Stimulated activated CD4-positive, alpha-beta T cell treated with anti-CD3 and anti-CD28 coated beads, Interleukin-1b, Interleukin-23, amount 100 ng/mL, for 1 hour (primary cell): ENCODE measurements at places on chromosomes 7 and 10.
A peak's percentile ranks its signal among the peaks of the same experiment; 100 is the strongest.

DNA sequence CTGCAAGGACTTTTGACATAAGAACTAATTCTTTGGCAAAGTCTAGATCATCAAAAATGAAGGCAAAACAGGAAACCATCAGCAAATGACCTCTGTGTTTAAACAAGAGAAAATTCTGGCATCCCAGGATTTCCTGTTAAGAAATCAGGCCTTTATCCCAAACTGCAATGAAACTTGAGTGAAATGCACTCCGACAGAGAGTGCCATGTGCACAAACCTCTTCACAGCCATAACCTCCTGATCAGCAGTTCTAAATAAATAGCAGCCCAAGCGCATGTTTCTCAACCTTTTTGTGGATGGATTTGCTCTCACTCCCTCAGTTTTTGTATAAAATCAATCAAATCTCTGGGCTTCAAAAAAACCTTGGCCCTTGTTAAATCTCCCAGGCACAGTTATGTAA, 107.7 kb upstream of the EEPD1 start:
- no peak for DNase-seq

DNA sequence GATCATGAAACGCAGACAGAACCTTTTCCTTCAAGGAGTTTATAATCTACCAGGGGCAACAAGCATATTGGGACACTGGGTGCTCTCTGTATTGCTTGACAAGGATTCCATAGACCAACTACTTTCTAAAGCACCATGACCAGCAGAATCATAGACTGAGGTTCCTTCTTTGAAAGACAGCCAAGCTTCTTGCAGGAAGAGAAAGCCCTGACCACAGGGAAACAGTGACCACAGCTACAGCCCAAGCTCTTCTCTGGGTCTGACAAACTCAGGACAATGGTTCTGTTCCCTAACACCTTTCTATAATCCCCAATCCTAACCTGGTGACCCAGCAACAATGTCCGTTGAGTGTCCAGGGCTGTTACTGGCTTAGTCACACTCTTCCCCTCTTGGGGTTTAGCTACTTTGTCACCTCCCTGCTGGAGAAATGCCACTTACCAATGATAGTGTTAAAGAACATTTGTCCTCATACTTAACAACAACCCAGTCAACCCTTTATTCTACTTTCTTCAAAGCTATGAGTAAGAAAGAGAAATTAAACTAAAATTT, 155.7 kb downstream of the JAZF1 start:
- no peak for DNase-seq

- no peak for DNase-seq
Measured at GRCh38 chr10:34373211-34373610, 441.9 kb downstream of the PARD3 start.

GRCh38 chr10:110356628-110357245, 52.0 kb upstream of the SMNDC1 start:
- peak; percentile 27 for DNase-seq

DNA sequence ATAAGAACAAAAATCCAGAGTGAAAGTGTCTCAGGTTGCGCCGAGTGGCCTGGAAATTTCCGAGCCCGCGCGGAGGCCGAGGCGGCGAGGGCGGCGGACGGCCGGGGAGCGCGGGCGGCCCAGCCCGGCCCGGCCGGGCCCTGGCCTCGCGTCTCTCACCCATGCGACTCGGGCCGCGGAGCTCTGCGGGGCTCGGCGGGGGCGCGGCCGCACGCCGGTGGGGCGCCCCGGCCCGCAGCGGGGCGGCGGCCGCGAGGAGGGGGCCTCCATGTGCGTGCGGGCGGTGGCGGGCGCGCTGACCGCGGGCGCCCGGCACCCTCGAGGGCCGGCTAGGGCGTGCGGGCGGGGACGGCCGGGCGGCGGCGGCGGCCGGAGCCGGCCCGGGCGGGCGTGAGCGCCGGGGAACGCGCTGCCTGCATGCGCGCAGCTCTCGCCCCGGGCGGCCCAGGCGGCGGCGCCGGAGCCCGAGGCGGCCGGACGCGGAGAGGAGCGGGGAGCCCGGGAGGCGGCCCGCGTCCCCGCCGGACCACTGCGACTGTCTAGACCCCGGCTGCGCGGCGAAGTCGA, 302 bp upstream of the EN2 start:
- DNase-seq: no peak

DNA sequence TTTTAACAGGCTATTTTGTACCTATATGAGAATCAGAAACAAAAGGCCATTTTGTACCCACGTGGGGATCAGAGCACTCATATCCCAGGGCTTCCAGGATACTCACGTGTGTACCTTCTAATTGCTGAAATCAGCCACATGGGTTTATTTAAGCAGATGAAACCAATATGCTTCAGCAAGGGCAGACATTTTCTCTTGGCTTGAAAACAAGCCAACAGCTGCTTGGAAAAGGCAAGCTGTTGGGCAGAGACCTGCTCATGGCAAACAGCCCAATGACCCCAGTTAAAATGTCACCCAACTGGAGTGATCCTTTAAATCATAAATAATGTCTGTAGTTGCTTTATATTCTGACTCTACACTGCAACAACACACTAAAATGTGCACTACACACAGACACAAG, 26.5 kb upstream of the TOMM7 start:
- no peak for DNase-seq

- no peak for DNase-seq
Measured at GRCh38 chr10:62769574-62770242, 34.8 kb upstream of the ADO start.

- no peak for DNase-seq
Measured at GRCh38 chr10:124354411-124355382, 64.0 kb downstream of the OAT start.

DNA sequence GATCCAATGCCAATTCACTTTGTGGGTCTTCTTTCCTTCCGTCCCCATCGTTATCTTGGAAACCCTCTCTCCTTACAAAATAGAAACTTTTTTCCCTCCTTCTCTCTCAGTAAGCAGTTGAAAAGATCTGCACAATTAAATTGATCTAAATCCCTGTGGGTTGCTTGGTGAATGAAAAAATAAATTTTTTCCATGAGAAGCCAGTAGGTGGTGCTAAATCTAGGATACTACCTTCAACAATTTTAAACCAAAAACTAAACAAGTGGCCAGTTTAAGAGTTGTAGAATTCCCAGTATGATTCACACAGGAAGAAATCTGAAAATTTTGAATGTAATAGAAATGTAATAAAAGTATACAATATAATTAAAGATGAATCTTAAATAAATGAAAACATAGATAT, 990.3 kb upstream of the ZNF722 start:
- no peak for DNase-seq

DNA sequence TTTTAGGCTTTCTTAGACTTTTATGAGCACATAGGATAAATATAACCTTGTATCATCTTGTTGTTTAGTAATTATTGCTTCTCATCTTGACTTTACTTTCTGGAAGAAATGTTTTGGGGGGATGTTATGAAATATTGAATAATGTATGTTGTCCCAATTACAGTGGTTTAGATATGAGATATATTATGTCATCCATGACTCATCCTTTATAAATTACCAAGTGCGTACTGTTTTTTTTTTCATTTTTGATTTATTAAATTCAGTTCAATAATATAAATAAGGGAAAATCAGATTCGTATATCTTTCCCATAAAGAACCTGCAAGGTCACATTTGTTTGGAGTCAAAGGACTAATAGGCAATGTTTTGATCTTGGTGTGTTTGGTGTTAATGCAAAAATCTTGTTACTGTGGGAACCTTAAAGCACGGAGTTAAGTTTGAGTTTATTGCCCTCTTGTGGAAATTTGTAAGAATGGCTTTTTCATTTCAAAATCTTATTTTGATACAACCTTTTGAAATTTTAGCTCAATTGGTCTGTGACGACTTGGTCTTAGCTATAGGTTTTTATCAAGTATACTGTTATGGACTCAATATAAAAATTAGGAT, 108.6 kb downstream of the SRI start:
- no peak for DNase-seq

GRCh38 chr7:142408794-142409193, 150.9 kb upstream of the PRSS58 start:
- no peak for DNase-seq

DNA sequence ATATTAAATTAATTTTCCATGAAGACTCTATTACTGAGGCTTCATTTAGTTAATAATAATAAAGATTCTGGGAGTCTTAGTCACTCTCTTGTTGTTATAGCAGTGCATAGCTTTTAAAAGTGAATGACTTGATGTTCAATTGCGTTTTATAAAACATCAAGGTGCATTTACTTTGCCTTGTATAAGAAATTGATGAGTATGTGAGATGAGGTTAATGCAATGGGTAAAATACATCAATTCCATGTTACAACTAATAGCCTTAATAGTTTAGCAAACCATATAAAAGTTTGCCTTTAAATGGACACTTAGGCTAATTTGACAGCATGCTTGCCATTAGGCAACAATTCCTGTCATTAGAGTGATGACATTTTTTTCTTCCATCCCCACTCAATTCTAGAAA, 173.6 kb upstream of the TEX47 start:
- no peak for DNase-seq

DNA sequence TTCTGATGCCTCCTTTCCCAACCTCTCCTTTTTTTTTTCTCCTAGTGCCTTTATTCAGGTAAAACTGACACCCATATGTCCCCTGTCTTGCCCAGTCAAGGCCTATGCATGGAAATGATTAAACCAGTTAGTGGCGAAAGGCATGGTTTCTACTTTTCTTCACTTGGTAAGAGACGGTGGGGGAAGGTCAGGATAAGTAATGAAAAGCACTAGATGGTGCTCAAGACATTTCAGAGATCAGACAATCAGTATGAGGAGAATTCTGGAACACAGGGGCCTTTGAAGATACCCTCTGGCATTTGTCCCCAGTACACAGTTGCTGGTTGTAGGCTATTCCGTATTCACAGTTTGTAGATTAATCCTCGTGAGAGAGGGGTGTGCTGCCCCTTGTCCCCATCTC, 121.2 kb downstream of the RTKN2 start:
- DNase-seq: no peak

GRCh38 chr10:122273966-122274545, 3.0 kb downstream of the BTBD16 start:
- no peak for DNase-seq

- DNase-seq: no peak
Measured at GRCh38 chr7:144050093-144050492, 1.3 kb downstream of the OR2A5 start.

DNA sequence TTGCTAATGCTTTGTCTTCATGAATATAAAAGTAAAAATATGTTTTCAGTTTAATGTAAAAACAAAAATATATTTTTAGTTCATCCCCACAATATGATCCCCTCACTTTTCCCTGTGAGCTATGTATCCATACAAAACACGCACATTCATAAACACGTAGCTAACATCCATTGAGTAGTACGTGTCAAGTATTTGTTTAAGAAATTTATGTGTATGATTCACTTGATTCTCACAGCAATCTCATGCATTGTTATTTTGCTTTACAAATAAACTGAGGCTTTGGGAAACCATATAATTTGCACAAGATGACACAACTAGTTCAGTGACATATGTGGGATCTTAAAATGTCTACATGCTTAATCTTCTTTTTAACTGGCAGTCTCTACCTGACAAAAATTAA, 329.6 kb upstream of the SEMA3C start:
- no peak for DNase-seq

DNA sequence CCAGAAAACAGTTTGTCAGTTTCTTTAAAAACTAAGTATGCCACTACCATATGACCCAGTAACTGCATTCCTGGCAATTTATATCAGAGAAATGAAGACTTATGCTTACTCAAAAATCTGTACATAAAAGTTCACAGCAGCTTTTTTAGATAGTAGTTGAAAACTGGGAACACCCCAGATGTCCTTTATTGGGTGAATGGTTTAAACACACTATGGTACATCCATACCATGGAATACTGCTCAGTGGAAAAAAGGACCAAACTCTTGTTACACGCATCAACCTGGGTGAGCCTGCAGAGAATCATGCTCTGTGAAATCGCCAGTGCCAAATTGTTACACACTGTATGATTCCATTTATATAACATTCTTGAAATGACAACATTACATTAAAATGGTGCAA, 127.6 kb upstream of the RET start:
- DNase-seq: no peak

GRCh38 chr10:109987452-109988211, 20.2 kb upstream of the ADD3 start:
- no peak for DNase-seq

DNA sequence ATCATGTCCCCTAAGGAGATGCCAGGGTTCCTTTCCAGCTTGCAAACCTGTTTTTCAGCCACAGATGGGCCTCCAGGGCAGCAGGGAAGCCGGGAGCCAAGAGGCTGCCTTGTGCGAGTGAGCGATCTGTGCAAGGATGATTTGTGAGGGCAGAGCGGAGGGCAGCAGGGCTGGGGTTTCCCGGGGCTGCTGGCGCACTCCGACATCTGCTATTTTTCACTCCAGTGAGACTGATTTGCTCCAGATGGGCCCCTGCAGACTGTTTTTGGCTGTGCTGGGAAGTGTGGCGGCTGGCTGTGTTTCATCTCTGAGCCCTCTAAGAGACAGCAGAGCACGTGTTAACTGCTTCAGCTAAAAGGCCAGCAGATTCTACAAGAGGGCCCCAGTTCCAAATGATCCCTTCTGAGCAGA, 466.2 kb downstream of the TYW1 start:
- no peak for DNase-seq

GRCh38 chr7:141837683-141838082, 3.6 kb downstream of the PRSS37 start:
- DNase-seq: no peak

DNA sequence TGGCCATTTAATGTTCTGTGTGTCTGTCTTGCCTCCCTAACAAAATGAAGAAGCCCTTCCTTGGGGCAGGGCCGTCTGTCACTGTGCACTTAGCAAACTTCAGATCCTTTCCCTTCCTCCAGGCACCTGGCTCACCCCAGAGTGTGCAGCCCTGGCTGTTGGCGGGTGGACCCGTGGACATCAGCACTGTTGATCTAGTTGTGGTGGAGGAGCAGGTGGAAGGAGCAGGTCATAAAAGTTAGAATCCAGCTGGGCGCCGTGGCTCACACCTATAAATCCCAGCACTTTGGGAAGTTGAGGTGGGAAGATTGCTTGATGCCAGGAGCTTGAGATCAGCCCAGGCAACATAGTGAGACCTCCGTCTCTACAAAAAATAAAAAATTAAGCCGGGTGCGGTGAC, 12.7 kb downstream of the RAB19 start:
- no peak for DNase-seq

DNA sequence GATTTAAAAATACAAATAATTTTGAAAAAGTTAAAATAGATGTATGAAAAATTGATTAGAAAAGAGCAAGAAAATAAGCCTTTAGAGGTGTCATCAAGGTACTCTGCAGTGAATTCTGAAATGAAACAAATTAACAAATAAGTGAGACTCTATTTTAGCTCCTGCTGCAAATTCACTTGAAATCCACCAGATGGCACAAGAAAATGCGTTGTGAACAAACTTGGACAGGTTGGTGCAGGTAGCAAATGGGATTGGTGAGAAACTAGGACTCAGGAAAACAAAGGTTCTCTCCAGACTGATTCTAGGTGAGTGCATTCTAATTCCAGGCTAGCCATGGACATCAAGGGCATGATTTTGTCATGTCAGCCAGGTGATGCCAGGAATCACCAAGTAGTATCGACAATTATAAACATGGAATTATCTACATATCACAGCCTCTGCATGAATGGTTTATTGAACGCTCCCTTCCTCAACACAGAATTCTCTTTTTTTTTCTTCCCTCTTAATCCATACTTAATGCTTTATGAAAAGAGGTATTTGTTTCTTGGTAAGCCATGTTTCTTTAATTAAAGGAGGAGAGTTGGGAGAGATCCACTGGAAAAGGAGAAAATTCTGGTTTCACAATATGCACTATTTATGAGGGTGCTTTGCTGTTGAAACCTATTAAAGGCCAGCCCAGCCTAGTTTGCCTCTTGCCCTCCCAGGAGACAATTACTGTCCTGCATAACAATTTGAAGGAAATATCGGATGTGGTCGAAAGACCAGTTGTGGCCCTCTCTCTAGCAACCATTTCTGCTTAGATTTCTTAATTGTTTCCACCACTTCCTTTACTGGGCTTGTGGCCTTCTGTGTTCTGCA, 118.1 kb downstream of the ZNF365 start:
- no peak for DNase-seq
